ENCODE measurements at places on chromosomes 5 and 9.

- no peak for DNase-seq
Observed at GRCh38 chr5:95652849-95653248, 6.3 kb downstream of the RFESD start.

- DNase-seq, result no peak
Observed at GRCh38 chr5:147203213-147203612, 31.6 kb upstream of the STK32A start.

GRCh38 chr5:16690243-16690852 is 73.6 kb upstream of the RETREG1 start:
- no peak for DNase-seq

DNA sequence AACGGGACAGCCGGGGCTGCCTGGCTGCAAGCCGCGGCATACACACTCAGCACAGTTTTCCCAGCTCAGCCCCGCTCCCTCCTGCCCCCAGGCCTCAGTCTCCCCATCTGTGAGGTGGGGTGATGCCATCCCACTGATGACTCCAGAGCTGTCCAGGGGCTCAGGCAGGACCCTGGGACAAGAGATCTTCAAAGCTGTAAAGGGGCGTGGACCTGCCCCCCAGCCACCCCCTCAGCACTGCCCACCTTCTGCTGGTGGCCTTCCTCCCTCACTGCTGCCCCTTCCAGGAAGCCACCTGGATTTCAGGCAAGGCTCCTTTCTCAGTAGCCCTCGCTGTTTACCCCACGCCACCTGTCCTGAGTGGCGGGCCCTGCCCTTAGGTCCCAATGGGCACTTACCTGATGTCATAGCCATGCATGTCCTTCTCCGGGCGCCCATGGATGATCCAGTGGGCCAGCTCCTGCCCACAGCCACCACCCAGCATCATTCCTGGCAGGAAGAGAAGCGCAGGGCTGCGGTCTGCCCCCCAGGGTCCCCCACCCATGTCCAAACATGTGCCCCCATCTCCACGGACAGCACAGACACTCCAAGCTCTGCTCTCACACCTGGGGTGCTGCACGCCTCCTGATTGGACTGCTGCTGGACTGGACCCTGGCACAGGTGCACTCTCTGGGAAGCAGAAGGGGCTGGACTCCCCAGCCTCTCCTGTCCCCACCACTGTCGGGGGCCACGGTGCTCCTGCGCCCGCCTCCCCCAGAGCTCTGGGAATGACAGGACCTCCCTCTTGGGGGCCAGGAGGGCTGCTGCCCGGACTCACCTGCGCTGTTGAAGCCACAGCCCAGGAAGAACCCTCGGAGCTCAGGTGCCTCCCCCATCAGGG is 25.7 kb downstream of the SARDH start:
- no peak for DNase-seq
